ENCODE measurements at places on chromosomes 11 and 22.

GRCh38 chr11:120723751-120724150 is 212.2 kb downstream of the GRIK4 start:
- DNase-seq: no peak

GRCh38 chr11:66580803-66581202 is 12.1 kb downstream of the CCDC87 start:
- no peak for DNase-seq

- no peak for DNase-seq
Observed at GRCh38 chr11:71563406-71563805, 2.0 kb upstream of the KRTAP5-10 start.

- no peak for DNase-seq
Observed at GRCh38 chr11:59944720-59945119, 6.5 kb downstream of the OOSP1 start.

GRCh38 chr11:38219636-38220035 is 1621.6 kb upstream of the RAG2 start:
- no peak for DNase-seq

- no peak for DNase-seq
Observed at GRCh38 chr11:68374531-68374930, 62.1 kb downstream of the LRP5 start.

All from stimulated activated CD8-positive, alpha-beta memory T cell treated with anti-CD3 and anti-CD28 coated beads, Interleukin-4, amount 100 ng/mL, for 1 hour (primary cell).